Breast epithelium (tissue), 4 donors: ENCODE measurements at places on chromosomes 11 and 22. TPM values are rescaled to one million over a fixed set of nuclear protein-coding genes. Genes with fewer than 3 reads are reported as not detected.

GUCY1A2 gene
- total RNA-seq, result 5.3 TPM

XRRA1 gene
- 18.0 TPM for total RNA-seq

RBMXL2 gene
- 0.15 TPM for total RNA-seq

P2RY2 gene
- total RNA-seq, result 5.2 TPM

MMP11 gene
- total RNA-seq, result 1.9 TPM

FAT3 gene
- total RNA-seq, result 5.0 TPM

MED19 gene
- total RNA-seq, result 18.7 TPM

IPO7 gene
- 109 TPM for total RNA-seq

MSANTD4 gene
- 18.9 TPM for total RNA-seq

SPDYC gene
- not detected for total RNA-seq

FAR1 gene
- 49.2 TPM for total RNA-seq

DNA sequence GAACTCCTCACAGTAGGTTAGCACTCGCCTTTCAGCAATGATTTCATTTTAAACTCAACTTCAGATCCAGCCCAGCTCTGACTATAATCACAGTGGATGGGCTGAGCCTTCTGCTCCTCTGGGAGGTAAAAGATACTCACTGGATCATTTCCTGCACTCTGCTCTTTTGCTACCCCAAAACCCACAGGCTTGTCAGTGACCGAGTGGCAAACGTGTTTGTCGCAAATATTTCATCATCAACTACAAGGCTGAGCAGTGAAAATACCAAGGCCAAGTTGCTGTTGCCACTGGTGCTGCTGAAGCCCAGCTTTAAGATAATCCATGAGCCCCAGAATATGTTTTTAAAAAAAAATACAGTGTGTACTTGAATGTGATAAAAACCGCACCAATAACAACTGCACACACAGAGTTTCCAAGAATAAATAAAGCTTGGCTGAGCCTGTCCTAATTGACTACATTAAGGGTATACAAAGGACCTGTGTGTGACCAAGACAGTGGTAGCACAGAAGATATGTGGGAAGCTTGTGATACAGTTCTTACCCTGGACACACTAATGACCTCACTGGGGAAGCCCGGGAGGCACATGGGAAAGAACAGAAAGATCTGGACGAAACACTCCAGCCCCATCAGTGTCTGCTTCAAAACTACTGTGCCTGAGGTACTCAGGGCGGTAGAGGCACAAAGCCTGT, 41.3 kb downstream of the ABTB2 start:
- no peaks in the 10 kb centered on the region for H3K36me3 ChIP-seq
- no peaks in the 10 kb centered on the region for H3K4me1 ChIP-seq
- no peaks in the 10 kb centered on the region for H3K27me3 ChIP-seq
- H3K4me3 ChIP-seq, result no peak overlapping the region
- DNase-seq, result no peak

- no peak overlapping the region for H3K4me3 ChIP-seq
- DNase-seq, result no peak
- peaks cover 4% of the 10 kb centered on the region for H3K4me1 ChIP-seq
- no peaks in the 10 kb centered on the region for H3K36me3 ChIP-seq
- H3K27me3 ChIP-seq, result no peaks in the 10 kb centered on the region
Measured at GRCh38 chr11:74746868-74747267, 1.8 kb upstream of the RNF169 start.

- DNase-seq, result no peak
- H3K27ac ChIP-seq, result peak overlapping the region; percentile 14
- no peaks in the 10 kb centered on the region for H3K4me1 ChIP-seq
- H3K27me3 ChIP-seq, result no peaks in the 10 kb centered on the region
- no peak overlapping the region for H3K4me3 ChIP-seq
- H3K36me3 ChIP-seq, result peaks cover 9% of the 10 kb centered on the region
Measured at GRCh38 chr22:37827056-37827455, 3.9 kb downstream of the GALR3 start.

GRCh38 chr11:112610494-112610893, 349.8 kb upstream of the PLET1 start:
- H3K4me3 ChIP-seq, result no peak overlapping the region
- H3K36me3 ChIP-seq, result no peaks in the 10 kb centered on the region
- no peaks in the 10 kb centered on the region for H3K4me1 ChIP-seq
- no peak for DNase-seq

DNA sequence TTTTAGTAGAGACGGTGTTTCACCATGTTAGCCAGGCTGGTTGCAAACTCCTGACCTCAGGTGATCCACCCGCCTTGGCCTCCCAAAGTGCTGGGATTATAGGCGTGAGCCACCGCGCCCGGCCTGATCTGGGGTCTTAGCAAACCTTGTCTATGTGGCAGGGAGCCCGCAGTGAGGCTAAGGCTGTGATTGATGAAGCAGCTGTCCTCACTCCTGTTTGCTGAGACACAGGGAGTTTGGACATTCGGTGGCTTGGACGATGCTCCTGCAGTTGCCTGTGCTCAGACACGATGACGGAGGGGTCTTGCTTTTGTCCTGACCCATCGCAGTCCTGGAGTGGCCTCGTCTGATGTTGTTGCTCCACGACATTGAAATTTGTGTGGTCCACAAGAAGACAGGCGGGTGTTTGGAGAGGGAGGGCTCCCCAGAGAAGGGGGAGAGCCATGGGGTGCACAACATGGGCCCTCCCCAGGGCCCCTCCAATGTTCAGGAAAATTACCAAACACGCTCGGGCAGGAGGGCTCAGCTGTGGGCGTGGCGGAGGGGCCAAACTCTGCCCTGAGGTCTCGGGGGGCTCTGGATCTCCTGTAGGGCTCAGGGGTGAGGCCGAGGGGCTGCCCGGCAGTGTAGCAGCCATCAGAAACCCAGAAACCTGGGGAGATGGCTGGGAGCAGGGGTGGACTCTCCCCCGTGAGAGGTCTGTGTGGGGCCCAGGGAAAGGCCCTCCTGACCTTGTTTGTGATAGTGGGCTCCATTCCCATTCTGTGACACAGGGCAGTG, 41.8 kb upstream of the PRR5 start:
- H3K36me3 ChIP-seq, result no peaks in the 10 kb centered on the region
- no peak overlapping the region for H3K4me3 ChIP-seq
- no peak overlapping the region for H3K27ac ChIP-seq
- H3K27me3 ChIP-seq, result no peaks in the 10 kb centered on the region

DNA sequence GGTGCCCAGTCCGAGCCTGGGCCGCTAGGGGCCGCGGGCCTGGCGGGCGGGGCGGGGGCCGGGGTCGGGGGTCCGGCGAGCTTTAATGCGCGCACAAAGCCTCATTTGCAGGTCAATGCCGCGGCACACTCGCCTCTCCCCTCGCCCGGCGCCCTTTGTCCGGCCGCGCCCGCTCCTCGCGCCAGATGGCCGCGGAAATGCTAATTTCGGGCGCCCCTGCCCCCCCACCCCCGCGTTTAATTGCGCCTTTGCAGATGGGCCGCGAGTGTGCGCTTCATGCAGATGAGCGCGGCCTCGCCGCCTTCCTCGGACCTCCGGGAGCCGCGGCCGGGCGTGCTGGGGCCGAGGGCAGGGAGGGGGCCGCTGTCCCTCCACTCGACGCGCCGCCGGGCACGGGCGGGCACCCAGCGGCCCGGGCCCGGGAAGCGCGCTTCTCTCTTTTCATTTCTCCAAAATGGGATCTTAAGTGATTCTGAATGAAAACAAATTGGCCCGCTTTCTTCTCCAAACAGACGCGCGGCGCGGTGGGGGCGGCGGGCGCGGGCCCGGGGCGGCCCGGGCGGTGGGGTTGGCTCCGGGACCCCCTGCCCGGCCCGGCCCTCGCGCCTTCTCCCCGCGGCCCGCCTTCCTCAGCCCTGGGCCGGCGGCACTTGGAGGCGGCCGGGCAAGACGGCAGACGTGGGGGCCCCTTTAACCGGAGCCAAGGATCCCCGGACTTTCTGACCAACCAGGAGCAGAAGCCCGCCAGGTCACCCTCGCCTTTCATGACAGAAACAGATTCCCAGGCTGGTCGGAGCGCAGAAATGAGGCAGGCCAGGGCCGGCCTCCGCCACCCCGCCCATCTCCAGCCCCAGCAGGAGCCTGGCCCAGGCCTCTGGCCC, 22.9 kb downstream of the CDKN1C start:
- H3K27ac ChIP-seq, result no peak overlapping the region
- DNase-seq, result no peak
- no peaks in the 10 kb centered on the region for H3K27me3 ChIP-seq
- no peaks in the 10 kb centered on the region for H3K4me1 ChIP-seq
- no peaks in the 10 kb centered on the region for H3K36me3 ChIP-seq
- H3K4me3 ChIP-seq, result peak overlapping the region; percentile 66

- no peak overlapping the region for H3K4me3 ChIP-seq
- no peaks in the 10 kb centered on the region for H3K4me1 ChIP-seq
Measured at GRCh38 chr11:33021501-33021900, 5.8 kb downstream of the DEPDC7 start.

DNA sequence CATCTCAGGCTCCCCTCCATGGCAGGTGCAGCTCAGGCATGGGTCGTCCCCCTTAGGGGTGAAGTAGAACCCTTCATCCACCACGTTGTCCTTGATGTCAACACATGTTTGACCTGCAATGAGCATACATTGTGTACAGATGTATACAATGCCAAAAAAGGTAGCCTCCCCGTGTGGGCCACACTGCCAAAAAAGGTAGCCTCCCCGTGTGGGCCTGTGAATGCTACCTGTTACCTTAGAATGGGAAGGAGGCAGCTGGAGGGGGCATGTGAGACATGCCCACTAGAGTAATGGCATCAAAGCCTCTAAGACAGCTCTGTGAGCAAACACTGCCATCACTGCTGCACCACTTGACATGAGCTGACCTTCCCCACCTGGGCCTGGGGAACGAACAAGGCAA, 73.7 kb downstream of the DGCR2 start:
- no peak overlapping the region for H3K27ac ChIP-seq
- peaks cover 6% of the 10 kb centered on the region for H3K36me3 ChIP-seq
- no peak for DNase-seq
- H3K4me3 ChIP-seq, result no peak overlapping the region
- H3K27me3 ChIP-seq, result no peaks in the 10 kb centered on the region
- no peaks in the 10 kb centered on the region for H3K4me1 ChIP-seq

DNA sequence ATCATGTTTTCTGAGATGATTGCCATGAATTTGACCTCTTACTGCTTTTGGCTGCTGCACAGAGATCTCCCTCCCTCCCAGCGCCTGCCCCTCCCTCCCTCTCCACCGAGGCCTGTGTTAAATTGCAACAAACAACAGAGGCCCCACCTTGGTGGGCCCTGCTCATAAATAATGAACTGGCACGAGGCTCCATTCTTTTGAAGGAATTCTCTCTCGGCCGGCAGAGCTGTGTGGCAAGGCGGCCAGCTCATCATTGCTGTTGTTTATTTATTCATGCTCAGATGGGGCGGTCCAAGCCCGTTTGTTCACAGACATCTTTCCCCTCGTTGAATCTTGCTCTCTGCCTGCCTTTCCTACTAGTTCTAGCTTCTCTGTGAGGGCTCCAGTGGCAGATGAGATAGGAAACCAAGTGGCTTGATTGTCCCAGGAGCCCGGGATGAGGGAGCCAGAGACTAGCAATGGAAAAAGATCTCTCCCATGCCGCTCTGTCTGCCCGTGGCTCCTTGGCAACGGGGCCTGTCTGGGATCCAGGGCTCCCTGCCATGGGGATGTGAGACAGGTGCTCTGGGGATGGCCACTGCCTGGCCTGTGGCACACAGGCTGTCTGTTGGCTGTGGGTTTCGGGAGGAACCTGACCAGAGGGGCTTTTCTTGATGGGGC, 192.6 kb downstream of the DSCAML1 start:
- no peak for DNase-seq
- no peaks in the 10 kb centered on the region for H3K4me1 ChIP-seq
- no peak overlapping the region for H3K27ac ChIP-seq
- H3K36me3 ChIP-seq, result no peaks in the 10 kb centered on the region
- no peaks in the 10 kb centered on the region for H3K27me3 ChIP-seq
- no peak overlapping the region for H3K4me3 ChIP-seq

GRCh38 chr11:27991736-27992135, 116.2 kb downstream of the KIF18A start:
- no peak overlapping the region for H3K4me3 ChIP-seq
- H3K27me3 ChIP-seq, result no peaks in the 10 kb centered on the region
- no peaks in the 10 kb centered on the region for H3K36me3 ChIP-seq
- no peak overlapping the region for H3K27ac ChIP-seq

GRCh38 chr11:44596525-44597276, 31.2 kb downstream of the CD82 start:
- H3K4me1 ChIP-seq, result peaks cover 14% of the 10 kb centered on the region
- no peak overlapping the region for H3K4me3 ChIP-seq
- no peaks in the 10 kb centered on the region for H3K27me3 ChIP-seq
- DNase-seq, result no peak
- peak overlapping the region; percentile 86 for H3K27ac ChIP-seq

DNA sequence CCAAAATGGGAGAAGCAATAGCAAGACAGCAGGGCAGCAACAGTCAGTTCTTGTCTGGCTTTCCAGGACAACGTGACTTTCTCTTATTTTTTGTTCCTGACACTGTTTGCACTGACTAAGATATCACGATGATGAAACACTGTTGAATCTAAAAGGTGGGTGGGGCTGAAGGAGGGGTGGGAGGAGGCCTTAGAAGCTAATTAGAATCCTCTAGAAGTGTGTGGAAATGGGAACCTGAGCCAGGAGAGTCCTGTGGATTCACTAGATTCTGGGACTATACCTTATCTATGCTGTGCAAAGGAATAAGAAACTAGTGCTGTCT, 300.3 kb downstream of the ST3GAL4 start:
- no peak for DNase-seq
- H3K4me1 ChIP-seq, result no peaks in the 10 kb centered on the region
- no peaks in the 10 kb centered on the region for H3K27me3 ChIP-seq
- no peaks in the 10 kb centered on the region for H3K36me3 ChIP-seq
- no peak overlapping the region for H3K27ac ChIP-seq

DNA sequence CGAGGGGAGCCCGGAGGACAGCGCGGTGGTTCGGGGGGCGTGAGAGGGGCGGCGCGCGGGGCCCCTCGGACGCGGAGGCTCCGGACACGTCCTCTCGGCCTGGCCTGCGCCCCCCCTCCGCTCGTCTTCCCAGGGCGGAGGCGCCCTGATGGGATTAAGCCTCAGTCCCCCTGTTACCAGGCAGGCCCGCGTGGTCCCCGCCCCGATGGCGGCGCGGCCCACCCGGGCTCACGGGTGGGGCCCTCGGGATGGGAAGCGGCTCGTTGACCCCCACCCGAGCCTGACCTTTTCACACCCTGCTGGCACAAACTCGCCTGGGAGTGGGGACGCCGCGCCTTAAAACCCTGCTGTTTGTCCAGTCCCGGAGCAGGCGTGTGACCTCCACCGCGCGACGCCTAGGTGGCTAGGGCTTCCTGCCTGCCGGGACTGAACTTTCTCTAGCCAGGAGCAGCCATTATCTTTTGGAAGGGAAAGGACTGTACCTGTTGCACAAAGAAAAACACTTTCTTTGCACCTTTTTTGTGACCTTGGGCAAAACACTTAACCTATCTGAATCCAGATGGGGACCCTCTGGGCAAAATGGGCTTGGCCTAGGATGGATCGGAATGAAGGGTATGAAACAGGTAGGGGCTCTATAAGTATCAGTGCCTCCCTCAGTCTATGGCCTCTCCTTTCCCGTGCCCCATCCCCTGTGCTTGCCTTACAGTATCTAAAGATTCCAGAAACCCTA, 1.0 kb downstream of the KIAA1671 start:
- H3K27ac ChIP-seq, result peak overlapping the region; percentile 89
- peak overlapping the region; percentile 67 for H3K4me3 ChIP-seq
- H3K27me3 ChIP-seq, result peaks cover 1% of the 10 kb centered on the region

DNA sequence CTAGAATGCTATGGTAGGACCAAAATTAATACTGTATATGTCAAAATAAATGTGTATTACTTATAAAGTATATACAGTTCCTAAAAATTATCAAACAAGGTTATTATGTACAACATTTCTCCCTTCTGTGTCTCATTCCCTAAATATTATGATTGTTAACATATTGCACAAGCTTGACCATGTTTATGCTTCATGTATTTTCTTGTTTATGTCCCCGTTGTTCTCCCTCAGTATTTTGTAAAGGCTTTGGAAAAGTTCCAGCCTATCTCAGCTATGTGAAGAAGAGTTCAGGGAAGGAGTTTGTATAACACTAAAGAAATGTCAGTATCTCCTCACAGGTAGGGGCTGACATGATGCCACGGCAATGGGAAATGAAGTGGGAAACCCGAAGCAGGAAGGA, 19.6 kb downstream of the ADM start:
- no peaks in the 10 kb centered on the region for H3K36me3 ChIP-seq
- no peak overlapping the region for H3K4me3 ChIP-seq
- H3K27me3 ChIP-seq, result no peaks in the 10 kb centered on the region
- H3K4me1 ChIP-seq, result no peaks in the 10 kb centered on the region
